ENCODE measurements at places on chromosomes 2 and 18.

GRCh38 chr2:160417745-160418397 lies 75.7 kb downstream of the RBMS1 start:
- no peak for DNase-seq

DNA sequence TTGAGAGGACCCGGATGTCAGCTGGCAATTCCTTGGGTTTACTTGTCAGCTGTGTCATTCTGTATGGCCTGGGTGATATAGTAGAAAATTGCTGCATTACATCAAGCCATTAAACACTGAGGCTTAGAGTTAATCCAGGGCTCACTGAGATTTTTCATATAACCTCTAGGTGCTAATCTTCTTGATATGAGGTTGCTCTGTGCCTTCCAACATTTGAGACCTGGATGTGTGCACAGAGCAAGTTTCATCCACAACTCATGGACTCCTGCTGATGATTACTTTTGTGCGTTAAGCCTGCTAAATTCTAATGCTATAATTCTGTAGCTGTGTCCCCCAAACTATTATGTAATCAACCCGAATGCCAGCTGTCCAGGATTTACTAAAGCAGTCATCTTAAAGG lies 178.4 kb upstream of the CDH20 start:
- DNase-seq, result no peak

GRCh38 chr2:204416236-204416635 lies 129.0 kb upstream of the PARD3B start:
- no peak for DNase-seq

- no peak for DNase-seq
Measured at GRCh38 chr2:16663121-16663905, 2.3 kb downstream of the CYRIA start.

DNA sequence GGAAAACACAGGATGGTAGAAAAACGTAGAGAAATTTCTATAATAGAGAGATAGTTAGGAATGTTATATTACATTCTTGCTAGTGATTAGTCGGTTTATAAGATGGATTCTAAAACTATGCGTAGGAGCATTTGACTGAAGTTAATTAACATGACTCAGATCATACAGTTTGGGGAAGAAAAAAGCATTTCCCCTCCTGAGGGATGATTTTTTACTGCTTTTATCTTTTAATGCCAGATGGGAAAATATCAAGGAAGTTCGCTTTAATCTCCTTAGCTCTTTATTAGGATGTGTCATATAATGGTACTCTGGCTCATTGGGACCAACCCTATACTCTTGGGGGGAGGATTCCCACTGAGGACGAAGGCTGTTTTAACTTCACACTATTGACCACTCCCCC lies 502.1 kb downstream of the TGIF1 start:
- DNase-seq, result no peak

GRCh38 chr2:10235099-10235908 lies 67.4 kb upstream of the HPCAL1 start:
- DNase-seq, result no peak

- no peak for DNase-seq
Measured at GRCh38 chr2:70596293-70596692, 42.7 kb upstream of the TGFA start.

- DNase-seq, result no peak
Measured at GRCh38 chr2:200976710-200977109, 13.2 kb upstream of the ORC2 start.

- DNase-seq, result no peak
Measured at GRCh38 chr2:119475225-119475856, 43.7 kb downstream of the TMEM37 start.

DNA sequence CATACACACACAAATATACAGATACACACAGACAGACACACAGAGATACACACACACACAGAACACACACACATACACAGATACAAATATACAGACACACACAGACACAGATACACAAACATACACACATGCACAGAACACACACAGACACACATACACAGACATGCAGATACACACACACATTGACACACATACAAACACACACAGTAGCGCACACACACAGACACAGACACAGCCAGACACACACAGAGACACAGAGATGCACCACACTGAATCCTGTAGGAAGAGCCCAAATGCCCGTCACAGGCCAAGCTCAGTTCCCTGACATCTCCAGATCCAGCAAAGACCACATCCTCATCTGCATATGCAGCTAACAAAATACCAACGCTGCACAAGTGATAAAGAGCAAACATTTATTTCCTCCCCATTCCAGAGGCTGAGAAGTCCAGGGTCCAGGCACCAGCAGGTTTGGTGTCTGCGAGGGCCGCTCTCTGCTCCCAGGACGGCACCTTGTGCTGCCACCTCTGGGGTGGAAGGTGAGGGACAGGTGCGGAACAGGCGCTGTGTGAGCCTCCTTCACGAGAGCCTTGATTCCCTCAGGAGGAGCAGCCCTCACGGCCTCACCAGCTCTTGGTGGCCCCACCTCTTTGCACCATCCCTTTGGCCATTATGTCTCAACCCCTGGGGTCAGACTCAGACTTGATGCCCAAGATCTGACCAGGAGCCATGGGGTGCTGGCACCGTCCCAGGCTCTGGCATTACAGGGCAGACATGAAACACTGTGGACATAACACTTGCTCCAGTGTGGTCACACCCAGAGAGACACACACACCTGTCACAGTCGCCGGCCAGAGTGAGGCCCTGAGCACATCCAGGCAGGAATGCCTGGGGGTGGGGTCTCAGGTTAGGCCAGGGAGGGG lies 108.7 kb downstream of the NDUFA10 start:
- no peak for DNase-seq

GRCh38 chr2:190465060-190465459 lies 56.9 kb downstream of the MFSD6 start:
- peak; percentile 39 for DNase-seq

- DNase-seq, result no peak
Measured at GRCh38 chr2:189018631-189019030, 44.5 kb downstream of the COL3A1 start.

- no peak for DNase-seq
Measured at GRCh38 chr2:173520918-173521317, 166.2 kb downstream of the CDCA7 start.

GRCh38 chr2:237556773-237557632 lies 9.4 kb upstream of the PRLH start:
- peak; percentile 71 for DNase-seq

- DNase-seq, result no peak
Measured at GRCh38 chr18:34659579-34660517, 50.2 kb upstream of the DTNA start.

DNA sequence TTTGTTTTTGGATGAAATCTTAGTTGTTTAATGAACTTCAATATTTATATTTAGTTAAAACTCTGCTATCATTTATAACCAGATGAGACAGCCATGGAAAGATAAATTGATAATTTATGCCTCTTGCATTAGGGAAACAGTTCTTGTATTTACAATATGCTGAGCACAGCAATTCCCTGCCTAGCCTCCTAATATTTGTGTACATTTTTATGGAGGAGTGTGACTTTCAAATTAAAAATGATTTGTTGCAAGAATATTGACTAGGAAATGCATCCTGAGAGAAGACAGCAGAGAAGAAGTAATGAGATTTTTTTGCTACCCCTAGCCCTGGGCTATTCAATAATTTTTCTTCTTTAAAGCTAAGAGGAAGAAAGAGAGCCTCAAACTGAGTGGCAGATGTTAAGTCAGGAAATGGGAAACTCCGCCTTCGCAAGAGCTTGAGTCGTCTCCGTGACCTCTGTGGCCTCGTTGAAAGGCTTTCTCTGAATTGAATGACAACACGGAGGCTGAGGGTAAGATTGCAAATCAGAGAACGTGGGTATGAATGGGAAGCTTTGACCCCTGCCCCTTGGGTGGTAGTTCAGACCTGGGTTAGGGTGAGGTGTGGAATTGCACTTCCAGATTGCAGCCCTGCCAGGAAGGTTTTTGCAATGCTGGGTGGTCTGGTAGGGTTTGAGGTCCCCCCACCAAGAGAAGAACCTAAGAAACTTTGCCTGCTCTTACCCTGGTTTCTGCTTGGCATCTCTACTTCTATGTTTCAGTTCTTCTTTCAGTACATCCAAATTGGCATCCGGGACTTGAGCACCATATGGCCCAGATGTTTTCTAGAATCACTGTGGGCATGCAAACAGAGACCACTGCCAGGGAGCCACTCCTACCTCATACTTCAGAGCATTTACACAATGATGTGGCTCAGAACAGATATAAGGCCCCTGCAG lies 210.3 kb upstream of the RBMS1 start:
- peak; percentile 65 for DNase-seq

DNA sequence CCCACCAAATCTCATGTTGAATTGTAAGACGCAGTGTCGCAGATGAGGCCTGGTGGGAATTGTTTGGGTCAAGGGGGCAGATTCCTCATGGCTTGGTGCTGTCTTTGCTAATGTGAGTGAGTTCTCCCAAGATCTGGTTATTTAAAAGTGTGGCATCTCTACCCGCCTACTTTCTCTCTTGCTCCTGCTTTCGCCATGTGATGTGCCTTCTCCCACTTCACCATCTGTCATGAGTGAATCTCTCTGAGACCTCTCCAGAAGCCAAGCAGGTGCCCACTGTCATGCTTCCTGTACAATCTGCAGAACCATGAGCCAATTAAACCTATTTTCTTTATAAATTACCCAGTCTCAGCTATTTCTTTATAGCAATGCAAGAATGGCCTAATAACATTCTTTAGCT lies 246.6 kb upstream of the CDH20 start:
- DNase-seq, result no peak

Data from GM12864 (cell line).